ENCODE measurements at places on chromosomes 6 and 20.
A peak's percentile ranks its signal among the peaks of the same experiment; 100 is the strongest.

DNA sequence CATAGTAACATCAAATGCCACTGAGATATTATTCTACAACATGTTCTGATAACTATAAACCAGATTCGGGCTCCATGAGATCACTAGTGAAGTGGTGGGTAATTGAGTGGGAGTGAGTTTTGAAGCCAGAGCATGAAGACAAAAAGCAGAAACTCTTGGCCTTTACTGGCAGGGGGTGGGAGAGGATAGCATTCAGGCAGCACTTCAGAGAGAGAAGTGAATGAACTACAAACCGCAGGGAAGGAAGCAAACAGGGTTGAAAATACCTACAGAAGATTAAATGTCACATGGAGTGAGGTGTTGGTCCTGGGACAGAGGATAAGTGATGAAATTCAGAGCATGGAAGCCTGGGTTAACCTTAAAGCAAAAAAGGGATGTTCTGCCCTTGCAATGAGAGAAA is 250.0 kb downstream of the EPM2A start:
- DNase-seq: no peak

GRCh38 chr6:80465513-80465912 is 359.0 kb downstream of the BCKDHB start:
- DNase-seq: no peak

DNA sequence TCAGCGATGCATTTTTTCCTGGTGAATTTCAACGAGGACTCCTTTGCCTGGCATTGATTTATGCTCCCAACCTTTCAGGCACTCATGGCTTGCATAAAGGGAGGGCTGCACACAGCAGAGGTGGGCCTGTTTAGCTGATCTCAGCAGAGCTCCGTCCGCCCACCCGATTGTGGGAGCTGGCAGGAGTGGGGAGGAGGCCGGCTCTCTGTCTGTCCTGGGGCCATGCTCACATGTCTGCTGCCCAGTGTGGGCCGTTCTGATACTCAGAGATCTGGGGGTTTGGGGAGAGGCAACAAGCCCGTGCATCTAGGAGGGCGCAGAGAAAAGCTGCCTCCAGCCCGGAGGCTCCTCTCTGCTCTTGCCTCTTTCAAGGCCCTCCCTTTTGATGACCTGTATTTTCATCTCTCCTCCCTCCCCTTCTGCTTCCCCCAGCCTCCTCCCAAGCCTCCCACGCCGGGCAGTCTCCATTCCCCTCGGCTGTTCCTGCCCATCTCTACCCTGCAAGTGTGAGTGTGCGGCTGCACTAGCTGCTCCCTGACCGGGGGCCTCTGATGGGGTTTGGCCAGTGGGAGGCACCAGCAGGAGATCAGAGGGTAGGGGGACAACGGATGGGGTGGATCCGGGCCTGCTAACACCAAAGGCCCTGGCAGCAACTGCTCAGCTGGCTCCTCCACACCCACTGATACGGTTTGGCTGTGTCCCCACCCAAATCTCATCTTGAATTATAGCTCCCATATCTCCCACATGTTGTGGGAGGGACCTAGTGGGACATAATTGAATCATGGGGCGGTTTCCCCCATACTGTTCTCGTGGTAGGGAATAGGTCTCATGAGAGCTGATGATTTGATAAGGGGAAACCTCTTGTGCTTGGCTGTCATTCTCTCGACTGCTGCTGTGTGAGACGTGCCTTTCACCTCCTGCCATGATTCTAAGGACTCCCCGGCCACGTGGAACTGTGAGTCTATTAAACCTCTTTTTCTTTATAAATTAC is 39.6 kb upstream of the MLN start:
- DNase-seq: peak; percentile 37

DNA sequence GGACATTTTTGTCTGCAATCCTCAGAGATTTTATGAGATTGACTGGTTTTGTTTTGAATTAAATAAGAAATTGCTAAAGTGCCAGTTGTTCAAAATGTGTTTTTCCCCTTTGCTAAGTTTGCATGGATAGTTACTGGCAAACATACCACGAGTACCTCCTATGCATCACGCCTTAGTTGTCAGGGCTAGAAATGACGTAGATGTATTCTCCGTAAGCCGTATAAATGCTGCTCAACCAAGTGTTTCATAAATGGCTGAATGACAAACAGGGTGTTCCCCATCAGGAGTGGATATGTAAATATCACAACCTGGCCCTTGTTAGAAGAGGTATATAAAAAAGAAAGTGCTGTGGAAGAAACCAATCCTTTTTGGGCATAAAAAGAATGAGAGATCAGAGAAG is 341.1 kb upstream of the ZFP64 start:
- DNase-seq: no peak

DNA sequence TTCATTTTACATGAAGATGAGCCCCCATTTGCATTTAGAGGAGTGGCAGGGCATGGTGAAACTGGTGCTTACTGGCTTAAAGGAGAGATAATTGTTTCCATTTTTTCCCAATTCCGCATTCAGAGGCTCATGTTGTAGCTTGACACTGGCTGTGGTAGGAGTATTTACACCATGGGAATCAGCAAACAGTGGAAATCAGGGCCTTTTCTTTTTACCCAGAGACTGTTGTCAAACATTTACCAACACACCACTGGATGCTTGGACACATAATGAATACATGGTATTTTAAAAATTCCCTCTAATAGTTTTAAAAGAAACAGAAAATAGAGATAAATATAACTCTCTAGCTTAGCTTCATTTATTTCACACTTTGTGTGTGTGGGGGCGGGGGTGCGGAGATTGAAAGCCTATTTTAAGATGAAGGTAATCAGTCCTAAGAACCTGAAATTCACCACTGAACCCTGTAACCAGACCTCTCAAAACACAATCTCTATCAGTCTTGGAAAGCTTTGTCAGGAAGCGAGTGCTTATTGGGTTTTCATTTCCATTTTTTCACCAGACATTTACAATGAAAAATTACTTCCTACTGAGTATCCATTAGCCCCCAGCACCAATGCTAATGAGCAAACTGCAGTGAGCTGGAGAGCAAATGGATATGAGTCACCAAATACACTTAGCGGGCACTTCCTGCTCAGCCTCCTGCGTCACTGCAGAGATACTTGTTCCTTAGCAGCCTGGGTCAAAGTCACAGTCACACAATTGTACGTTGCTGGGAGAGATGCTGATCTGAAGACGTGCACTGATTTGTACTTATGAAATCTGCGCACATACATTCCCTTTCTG is 532.0 kb downstream of the BCKDHB start:
- DNase-seq: peak; percentile 97

Data from fibroblast of lung (primary cell).